ENCODE measurements at places on chromosomes 7 and 10. TPM values are rescaled to one million over a fixed set of nuclear protein-coding genes. Genes with fewer than 3 reads are reported as not detected.
A peak's percentile ranks its signal among the peaks of the same experiment; 100 is the strongest.

- no peak for DNase-seq
Observed at GRCh38 chr7:156194813-156195212, 382.6 kb upstream of the SHH start.

GRCh38 chr7:102917436-102918353 is 4.9 kb downstream of the LRRC17 start:
- no peak for DNase-seq

DNA sequence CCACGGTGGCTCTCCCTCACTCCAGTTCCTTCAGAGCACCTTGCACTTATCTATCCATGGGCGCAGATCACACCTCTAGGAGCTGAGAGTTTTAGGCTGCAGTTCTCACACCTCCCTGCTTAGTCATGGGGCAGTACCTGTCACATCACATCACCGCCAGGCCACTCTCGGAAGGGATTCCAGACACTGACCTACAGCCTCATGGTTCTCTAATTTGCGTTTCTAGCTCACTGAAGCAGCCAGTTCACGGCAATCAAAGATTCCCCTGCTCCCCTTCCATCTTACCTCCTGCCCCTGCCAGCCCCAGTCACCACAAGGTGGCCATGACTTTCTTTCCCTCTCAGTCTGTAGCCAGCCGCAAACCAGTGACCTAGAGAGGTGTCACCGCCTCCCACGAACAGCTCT is 34.2 kb downstream of the ADRB1 start:
- DNase-seq = no peak

Gene CDHR1
- polyA plus RNA-seq = not detected

Gene C10orf105
- 0.01 TPM for polyA plus RNA-seq

- DNase-seq = no peak
Observed at GRCh38 chr7:155994279-155994811, 182.1 kb upstream of the SHH start.

- peak; percentile 60 for DNase-seq
Observed at GRCh38 chr10:68105820-68106219, 3.5 kb upstream of the MYPN start.

GRCh38 chr7:7516156-7516555 is 19.5 kb downstream of the COL28A1 start:
- DNase-seq = no peak

GRCh38 chr10:79382491-79382941 is 35.2 kb downstream of the PPIF start:
- DNase-seq = no peak

Data from psoas muscle (tissue), 8 donors.